ENCODE measurements at places on chromosomes 4 and X.

GRCh38 chr4:183200453-183200852, 101.4 kb downstream of the WWC2 start:
- no peak for DNase-seq

DNA sequence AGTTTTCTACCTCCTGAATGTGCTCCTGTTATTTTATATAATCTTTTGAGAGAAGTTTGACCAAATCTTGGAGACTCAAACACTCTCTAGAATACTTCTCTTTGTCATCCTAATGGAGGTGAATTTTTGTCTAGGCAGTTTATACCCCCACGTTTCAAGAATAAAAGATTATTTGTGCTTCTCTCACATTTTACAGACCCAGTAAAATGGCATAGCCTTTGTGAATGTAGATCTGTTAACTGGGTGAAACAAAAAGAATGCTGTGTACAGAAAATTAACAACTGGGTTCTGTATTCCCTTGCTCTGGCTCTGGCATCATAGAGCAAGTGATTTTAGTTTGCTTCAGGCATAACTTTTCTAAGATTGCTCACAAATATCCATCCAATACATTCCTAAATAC, 26.1 kb downstream of the GASK1B start:
- DNase-seq, result no peak

DNA sequence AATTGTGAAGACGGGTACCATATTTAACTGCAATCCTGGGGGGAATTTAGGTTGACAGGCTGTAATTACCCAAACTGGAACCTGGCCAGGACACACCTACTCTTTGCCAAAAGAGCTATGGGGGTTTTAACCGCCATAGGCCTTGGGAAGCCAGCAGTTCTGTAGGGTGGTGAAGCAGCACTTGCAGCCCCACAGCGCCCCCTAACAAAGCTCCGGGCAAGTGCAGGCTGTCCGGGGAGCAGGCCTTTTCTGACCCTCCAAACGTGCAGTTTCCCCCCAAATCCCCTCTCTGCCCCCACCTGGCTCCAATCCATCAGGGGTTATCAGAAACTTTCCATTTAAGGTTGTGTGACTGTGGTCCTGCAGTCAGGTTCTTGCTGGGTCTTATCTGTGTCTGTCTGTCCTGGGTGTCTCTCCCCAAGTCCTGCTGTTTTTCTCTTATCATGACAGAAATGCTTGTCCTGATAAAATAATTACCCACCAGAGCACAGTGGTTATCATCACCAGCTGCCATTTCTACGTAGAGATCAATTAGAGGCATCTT, 350.9 kb downstream of the MID1IP1 start:
- peak; percentile 80 for DNase-seq

DNA sequence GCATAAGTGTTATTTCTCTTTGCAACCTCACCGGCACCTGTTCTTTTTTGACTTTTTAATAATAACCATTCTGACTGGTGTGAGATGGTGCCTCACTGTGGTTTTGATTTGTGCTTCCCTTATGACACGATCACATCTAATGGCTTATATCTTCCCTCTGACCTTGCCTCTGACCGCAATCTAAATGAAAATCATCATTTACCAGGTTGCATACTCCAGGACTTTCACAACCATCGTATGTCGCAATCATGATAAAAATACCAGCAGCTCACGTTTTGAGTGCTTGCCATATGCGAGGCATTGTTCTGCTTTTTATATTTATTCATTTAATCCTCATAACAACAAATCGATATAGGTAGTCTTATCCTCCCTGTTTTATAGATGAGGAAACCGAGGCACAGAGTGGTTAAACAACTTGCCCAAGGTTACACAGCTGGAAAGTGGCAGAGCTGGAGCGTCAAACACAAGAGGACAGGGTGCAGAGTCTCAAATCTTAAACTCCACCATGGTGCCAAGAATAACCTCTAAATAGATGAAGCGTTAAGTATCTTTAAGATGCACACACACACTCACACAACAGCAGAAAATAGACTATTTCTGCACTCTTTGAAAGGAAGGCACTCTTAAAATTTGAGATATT, 102.2 kb downstream of the SEL1L3 start:
- DNase-seq, result no peak

- no peak for DNase-seq
These were observed 347.4 kb upstream of the FGF13 start for GRCh38 chrX:139058831-139059495.
